ENCODE measurements at places on chromosomes 2 and 18.
A peak's percentile ranks its signal among the peaks of the same experiment; 100 is the strongest.

DNA sequence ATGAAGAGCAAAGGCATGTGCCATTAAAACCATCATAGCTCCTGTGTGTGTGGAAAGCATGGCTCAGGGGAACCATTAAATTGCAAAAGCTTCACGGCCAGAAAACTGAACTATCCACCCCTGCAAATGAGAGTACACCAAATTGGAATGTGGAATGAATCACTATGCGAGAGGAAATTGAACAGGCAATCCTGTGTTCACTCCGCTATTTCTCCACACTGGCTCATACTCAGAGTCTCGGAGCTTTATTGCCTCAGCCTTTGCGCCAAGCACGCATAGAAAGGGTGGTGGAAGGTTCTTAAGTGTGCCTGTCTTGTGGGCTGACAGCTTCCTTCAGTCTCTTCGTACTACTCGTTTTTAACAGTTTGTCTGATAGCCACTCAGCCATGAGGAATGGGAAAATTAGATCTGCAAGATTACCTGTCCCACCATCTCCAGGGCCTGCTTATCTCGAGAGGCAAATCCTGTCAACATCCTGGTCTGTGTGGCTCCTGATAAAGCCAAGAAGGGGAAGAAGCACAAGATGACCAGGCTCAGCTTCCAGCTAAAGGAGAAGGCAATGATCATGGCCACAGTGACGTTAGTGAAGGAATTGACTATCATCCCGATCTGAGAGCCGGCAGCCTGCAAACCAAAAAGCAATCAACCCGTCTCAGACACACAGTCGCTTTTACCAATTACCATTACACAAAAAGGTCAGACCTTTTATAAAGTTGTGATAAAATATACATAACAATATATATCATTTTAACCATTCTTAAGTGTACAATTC is 34.9 kb downstream of the G6PC2 start:
- no peak for DNase-seq

DNA sequence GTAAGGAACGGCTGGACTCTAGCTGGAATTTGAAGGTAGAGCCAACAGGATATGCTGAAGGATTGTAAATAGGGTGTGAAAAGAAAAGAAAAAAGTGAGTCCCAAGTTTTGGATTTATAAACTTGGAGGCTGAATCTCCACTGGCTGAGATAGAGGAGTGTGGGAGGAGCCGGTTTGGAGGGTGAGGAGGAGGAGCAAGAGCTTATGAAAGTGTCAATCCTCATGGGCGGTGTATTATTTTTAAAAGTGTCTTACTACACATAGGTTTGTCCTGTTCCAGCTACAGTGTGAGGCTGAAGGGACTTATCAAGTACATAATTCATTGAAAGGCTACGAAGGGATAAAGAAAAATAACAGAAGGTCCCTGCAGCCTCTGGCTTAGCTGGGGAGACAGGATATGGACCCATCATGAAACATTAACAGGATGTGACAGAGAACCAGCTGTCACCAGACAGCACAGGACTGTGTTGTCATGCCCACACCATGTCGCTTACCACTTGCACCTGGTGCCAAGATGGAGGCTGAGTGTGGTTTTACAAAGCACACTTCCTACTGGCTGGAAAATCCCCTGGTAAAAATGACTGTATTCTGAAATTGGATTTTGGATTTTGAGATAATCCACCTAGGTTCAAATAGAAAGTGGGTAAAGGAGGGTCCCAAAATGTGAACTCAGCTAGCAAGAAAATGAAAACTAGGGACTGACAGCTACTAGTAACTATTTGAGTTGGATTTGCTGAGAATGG is 2.5 kb upstream of the MREG start:
- peak; percentile 15 for DNase-seq

DNA sequence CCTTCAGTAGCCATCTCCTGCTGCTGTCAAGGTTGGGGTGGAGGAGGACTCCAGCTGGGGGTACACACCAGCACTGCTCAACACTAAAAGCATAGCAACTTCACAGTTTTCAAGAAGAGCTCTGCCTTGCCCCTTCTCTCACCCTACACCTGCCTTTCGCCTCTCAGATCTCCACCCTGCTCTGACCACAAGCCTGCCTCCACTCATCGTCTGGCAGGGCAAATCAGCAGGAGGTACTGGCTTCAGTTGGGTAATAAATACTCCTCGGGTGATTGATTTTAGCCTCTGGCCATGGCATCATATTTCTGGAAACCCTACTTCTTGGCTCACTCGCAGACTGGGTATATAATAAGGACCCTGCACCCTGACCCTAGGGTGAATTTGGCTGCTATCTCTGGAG is 3.1 kb upstream of the PRKAG3 start:
- DNase-seq = no peak

GRCh38 chr18:25234740-25235345 is 117.1 kb downstream of the ZNF521 start:
- DNase-seq = no peak

DNA sequence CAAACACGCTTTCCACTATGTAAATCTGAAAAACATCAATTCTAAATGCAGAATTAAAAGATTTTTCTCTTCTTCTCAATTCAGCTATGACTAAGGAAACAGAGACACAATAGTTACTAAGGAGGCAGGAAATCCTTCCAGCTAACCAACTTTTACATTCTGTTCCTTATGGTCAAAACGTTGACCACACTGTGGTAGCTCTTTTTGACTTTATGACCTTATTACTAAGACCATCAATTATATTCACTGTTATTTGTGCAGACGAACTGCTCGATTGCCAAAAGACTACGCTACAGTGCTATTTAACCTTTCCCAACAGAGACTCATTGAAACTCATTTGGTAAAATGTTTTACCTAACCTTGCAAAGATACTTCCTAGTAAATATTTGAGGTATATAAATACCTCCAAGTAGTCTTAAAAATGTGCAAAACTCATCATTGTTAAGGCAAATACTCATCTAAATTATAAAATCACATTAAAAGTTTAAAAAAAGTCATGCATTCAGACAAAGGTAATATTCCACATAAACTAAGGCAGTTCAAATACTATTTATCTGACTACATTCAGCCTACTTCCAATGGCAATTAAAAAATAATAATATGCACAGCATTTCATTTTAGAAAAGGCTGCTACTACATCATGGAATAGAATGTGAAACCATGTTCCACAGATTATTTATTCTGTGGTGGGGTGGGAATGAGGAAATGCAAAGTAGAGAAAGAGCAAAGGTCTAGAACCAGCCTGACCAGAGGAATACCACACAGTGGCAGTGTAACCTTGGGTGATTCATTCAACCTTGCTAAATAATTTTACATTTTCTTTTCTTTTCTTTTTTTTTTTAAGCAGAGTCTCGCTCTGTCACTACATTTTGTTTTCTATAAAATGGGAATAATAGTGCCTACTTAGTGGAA is 139.9 kb downstream of the THADA start:
- DNase-seq = no peak

GRCh38 chr2:160499865-160500264 is 6.3 kb upstream of the RBMS1 start:
- DNase-seq = no peak

DNA sequence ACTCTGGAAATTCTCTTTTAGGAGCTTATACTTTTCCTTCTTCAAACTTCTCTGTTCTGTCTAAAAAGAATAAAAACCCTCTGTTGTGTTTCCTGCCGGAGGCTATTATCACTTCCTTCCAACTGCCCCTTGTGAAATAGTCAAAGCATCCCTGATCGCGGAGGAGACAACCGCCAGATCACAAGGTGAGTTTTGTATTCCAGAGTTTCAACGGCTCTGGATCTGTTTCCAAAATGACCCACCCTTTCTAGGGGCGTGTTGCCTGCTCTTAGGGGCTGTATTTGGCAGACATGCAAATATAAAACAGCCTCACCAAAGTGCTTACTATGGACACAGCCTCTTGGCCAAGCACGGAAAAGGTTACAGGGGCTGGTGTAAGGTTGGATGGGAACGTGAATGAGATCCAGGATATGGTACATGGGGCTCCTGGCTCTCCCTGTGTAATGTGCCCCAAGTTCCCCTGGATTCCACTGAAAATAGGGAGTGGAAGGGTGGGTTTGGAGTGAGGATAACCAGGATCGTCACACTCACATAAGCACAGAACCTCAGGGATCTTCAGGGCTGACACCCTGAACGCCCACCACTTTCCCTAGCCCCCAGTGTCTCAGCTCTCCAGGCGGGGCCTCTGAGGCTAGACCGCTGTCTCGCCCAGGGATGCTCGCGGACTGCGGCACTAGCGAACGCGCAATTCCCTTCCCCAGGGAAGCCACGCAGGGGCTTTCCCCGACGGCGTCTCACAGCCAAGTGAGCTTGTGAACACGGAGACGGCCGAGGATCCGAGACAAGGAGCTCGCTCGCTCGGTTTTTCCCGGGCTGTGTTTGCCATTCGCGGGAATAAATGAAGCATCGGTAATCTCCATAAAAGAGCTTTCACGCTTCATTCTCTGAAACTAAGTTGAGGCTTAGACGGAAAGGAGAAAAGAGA is 14.4 kb downstream of the EN1 start:
- DNase-seq = no peak

GRCh38 chr18:79738581-79739439 is 58.9 kb upstream of the KCNG2 start:
- no peak for DNase-seq

DNA sequence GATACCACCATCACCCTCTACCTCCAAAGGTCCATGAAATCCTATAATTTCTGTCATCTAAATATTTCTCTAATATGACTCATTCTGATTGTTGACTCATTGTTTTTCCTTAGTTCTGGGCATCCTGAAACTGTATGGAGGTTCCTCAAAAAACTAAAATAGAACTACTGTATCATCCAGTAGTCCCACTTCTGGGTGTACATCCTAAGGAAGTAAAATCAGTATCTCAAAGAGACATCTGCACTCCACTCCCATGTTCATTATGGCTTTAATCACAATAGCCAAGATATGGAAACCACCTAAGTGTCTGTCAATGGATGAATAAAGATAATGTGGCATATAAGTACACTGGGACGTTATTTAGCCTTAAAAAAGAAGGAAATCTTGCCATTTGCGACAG is 125.8 kb upstream of the MYO3B start:
- DNase-seq = no peak

GRCh38 chr2:199092419-199092818 is 365.3 kb downstream of the SATB2 start:
- DNase-seq = no peak

GRCh38 chr2:119716284-119716672 is 37.3 kb downstream of the TMEM177 start:
- no peak for DNase-seq

- no peak for DNase-seq
Measured at GRCh38 chr2:174083843-174084458, 118.8 kb upstream of the SP3 start.

DNA sequence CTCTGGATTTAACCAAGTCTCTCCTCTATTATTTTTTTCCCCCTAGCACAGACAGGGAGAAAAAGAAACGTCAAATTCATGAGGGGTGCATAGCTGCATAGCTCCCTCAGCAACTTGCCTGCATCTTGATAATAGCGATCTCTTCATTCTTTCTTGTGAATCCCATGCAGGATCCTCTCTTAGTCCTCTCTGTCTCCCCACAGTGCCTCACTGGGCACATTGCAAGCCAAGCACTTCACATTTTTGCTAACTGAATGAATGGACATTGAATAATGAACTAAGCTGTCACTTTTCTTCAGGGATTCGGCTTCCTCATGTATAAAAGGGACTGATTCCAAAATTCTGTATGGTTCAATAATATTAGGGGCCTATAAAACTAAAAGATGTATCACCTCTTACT is 2.9 kb upstream of the EPB41L3 start:
- DNase-seq = no peak

- no peak for DNase-seq
Measured at GRCh38 chr2:203973676-203974075, 37.1 kb downstream of the ICOS start.

DNA sequence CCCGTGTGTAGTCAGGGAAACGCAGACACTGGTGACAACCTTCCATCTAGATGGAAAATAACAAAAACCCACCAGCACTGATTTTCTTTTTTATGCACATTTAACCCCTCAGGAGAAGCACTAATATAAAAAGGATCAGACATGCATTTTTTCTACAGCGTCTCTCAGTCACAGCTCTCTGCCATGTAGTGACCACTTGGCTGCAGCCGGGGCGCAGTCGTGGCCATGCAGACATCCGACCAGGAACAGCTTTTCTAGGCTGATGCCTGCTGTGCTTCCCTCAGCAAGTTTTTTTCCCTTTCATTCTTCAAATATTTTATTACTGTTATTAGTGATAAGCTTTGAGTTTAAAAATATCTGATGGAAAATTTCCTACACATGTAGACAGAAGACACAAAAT is 63.3 kb downstream of the MERTK start:
- no peak for DNase-seq

DNA sequence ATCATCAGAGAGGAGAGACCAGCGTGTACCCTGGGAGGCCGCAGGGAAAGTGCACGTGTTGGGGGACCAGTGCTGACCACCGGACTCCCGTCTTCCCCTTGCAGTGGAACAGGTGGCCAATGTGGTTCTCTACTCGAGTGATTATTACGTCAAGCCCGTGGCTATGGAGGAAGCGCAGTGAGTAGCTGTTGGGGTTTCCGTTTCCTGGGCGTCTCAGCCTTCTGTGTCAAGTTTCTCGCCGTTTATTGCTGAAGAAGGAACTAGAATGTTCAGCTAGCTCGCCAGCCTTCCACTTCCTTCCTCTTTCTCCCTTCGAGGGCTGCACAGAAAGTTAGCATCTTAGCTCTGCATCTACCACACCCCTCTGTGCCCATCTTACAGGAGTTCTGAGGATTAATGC is 22.8 kb upstream of the DGKD start:
- peak; percentile 58 for DNase-seq

DNA sequence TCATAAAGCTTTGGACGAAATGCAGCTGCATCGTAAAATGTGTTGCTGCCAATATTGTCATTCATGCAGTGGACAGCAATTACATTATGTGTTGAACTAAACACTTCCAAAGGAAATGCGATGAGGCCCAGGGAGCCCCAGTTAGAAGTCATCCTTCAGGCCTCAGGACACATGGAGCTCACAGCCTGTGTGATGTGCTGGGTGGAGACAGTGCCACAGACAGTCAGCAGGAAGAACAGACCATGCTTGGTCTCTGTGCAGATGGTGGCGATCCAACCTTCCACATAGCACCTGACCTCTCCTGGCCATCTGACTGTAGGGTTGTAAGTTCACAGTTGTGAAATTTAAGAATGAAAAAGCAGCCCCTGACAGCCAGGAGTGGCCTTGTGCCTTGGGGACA is 118.3 kb upstream of the ALKAL2 start:
- DNase-seq = no peak

DNA sequence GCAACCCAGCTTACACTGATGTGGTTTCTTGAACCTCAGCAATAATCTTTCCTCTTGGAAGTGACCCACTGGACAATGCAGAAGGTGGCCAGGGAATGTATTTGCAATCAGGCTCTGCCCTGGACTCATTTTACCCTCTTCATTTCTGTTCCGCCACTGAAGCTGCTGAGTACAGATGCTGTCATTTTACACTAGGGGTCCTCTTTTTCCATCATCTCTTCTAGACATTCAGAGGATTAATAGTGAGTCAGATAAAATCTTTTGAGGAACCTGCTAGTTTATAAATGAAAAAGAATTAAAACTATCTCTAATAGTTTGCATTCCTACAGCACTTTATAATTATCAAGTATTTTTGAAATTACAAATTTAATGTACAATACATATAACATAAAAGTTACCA is 87.9 kb upstream of the PNPT1 start:
- no peak for DNase-seq

- no peak for DNase-seq
Measured at GRCh38 chr2:188623995-188624643, 332.4 kb downstream of the GULP1 start.

GRCh38 chr18:9468998-9469397 is 6.3 kb upstream of the RALBP1 start:
- DNase-seq = no peak
